Activated naive CD4-positive, alpha-beta T cell treated with anti-CD3 and anti-CD28 coated beads, Interleukin-2, amount 50 U/mL, for 16 hours (primary cell): ENCODE measurements at places on chromosomes 7 and 10.

- peak; percentile 63 for DNase-seq
Measured at GRCh38 chr10:451021-451471, 238.4 kb downstream of the DIP2C start.

DNA sequence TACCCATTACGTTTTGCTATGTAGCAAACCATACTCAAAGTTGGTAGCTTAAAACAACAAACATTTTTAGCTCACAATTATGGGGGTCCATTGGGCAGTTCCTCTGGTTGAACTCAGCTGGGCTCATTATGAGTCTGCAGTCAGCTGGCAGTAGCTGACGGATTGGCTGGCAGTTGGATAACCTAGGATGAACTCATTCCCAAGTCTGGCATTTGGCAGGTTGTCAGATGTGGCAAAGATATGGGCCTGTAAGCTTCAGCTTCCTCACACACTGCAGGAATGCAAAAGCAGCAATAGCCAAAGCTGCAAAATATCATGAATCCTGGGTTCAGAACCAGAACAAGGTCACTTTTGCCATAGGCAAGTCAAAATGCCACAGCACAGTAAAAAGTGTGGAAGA is 412.2 kb upstream of the SORCS1 start:
- no peak for DNase-seq

- DNase-seq, result no peak
Measured at GRCh38 chr10:132492323-132493025, 45.1 kb upstream of the INPP5A start.

DNA sequence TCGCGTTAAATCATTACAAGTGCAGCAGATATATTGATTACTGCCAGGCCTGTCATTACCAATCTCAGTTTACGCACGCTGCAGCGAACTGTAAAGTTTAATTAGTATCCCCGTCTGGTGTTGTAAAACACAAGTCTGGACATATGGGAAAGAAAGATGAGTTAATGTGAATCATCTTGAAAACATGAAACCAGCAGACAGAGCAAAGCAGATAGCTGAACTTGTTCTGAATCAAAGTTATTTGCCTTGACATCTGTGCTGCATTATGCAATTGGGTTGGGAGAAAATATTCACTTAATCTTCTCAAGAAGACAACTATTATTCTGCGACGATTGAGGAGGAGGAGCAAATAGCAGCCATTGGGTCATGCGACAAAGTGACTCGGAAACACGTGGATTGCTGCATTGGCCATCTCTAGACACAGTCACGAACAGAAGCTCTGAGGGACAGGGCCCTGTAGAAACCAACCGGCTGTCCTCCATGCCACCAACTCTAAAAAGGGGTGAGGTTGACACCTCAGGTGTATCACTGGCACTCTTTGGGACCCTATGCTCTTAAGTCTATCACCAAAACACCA is 156.3 kb upstream of the C7orf33 start:
- no peak for DNase-seq

DNA sequence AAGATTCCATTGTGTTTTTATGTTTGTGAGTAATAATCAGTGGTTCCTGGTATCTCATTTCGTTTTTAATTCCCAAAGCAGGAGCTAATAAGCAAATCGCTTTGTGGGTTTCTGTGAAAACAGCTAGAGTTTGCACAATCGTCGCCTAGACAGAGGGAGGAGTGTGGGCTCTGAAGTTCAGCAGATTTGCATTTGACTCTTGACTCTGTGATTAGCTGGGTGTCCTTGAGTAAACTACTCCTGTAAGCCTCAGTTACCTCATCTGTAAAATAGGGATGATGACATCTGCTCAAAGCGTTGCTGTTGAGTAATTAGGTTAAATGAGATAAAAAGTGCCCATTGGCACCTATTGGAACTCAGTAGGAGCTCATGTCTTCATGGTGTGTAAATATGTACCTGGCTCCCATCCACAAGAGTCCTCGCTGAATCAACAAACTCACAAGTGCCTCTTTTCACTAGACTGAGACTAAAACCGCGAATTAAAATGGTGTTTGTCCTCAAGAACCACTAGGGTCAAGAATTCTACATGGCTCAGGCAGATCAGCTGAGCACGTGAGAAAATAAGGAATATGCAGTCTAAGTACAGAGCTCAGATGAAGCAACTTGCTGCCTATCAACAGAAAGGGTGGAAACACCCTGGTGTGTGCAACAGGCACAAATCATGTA is 385.8 kb upstream of the C7orf33 start:
- DNase-seq, result no peak

DNA sequence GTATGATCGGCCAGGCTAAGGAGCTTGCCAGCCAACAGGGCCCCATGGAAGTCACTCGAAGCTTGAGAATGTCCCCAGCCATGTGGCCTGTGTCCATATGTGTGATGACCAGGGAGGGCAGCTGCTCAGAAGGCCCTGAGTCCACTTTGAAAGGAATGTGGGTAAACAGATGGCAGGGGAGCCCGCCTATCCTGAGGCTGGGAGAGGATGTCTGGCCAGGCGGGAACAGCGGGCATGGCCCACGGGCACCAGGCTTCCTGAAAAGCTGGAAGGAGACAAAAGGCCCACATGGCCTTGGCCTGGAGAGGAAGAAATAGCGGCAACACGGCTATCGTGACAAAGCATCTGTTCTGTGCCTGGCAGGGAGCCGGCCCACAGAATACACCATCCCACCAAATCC is 137.9 kb upstream of the PPIF start:
- DNase-seq, result no peak

GRCh38 chr10:113762083-113762482 is 10.6 kb downstream of the PLEKHS1 start:
- no peak for DNase-seq

DNA sequence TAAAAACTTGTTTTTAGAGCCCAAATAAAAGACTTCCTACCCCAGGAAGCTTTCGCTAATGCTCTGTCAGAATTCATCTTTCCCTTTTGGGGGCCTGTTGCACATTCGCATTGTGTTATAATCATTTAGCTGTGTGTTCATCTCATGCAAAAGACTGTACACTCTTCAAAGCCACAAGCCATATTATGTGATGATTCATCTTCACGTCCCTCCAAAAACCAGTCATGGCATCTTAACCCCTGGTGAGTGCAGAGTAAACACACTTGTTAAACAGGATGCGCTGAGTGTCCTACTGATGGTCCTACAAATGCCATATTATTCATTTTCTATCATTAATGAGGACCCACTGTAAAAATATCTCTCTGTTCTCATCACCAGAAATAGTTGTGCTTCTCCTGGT is 235.4 kb downstream of the KIAA1217 start:
- no peak for DNase-seq

GRCh38 chr7:19620470-19620869 is 88.4 kb downstream of the POLR1F start:
- no peak for DNase-seq

DNA sequence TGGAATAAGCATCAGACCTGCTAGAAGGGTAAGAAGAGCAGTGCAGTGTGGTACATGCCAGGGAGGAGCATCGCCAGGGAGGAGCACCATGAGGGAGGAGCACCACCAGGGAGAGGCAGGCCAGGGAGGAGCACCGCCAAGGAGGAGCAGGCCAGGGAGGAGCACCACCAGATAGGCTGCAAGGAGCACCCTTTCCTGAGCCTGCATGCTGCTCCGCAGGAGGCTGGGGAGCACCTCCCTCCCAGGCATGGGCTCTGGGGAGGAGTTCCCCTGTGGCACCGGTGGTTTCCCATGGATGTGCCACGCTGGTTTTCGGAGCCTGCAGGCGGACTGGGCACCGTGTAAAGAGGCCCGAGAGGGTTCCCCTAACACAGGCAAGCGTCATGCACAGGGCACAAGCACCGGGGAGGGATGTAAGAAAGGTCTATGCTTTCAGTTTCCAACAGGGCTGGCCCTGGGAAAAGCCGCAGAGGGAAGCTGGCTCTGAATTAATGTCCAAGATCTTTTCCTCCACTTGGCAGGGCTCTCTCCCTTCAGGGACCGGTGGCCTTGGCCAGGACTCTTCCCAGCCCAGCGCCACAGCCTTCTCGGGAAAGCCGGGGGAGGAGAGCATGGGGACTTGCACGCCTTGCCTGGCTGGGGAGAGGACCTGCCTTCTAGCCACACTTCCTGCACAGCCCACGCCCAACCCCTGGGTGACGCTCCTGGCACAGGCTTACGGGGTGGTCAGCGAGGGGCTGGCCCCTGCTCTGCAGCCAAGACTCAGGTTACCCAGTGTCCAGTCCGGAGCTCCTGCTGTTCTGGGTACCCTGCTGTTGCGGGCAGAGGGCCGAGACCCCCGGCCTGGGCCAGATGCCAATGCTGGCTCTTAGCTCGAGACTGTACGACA is 11.5 kb upstream of the GPER1 start:
- no peak for DNase-seq

DNA sequence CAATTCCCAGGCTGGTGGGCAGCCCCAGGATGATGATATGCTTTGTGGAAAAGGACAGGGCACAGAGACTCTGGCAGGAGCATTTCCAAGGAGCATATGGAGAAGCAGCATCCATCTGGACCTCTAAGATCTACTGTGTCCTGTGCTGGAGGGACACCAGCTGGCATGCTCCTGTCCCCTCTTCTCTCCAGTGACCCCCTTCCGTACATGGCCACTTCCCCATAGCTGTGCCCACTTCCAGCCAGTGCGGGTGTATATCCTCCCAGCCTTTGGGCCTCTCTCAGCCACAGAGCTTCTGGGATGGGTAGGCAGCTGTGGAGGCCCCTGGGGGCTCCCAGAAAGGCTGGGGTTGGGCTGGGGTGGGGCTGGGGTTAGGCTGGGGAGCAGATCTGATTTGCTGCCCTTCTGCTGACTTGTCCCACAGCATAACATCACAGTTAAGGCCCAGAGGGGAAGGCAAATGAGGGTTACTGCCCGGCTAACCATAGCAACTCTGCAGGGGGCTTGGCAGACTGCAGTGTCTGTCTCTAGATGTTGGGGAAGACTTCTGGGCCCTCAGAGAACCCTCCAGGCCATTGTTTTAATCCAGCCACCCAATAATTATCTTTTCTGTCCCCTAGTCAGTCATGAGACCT is 6.3 kb downstream of the NPFFR1 start:
- DNase-seq, result no peak

- no peak for DNase-seq
Measured at GRCh38 chr7:102304668-102305067, 18.0 kb downstream of the SH2B2 start.

- no peak for DNase-seq
Measured at GRCh38 chr7:7103343-7104313, 78.7 kb upstream of the C1GALT1 start.

DNA sequence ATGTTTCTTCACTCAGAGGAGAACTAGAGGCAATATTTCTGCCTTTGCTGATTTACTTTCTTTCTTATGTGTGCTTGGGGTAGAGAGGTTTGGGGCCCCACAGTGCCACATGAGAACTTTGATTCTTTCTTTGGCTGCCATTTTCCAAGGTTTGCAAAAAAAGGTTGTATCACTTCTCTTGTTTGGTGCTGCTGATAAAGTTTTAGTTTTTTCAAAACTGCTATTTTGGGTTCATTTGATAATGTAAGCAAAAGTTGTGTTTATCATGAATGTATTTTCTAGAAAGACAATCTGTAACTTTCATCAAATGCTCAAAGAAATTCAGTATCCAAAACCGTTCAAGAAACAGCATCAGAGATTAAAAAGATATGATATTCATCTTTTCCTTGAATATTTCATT is 30.6 kb upstream of the PARP12 start:
- no peak for DNase-seq
